DND-41 (cell line): ENCODE measurements at places on chromosomes 7 and 10.
A peak's percentile ranks its signal among the peaks of the same experiment; 100 is the strongest.

DNA sequence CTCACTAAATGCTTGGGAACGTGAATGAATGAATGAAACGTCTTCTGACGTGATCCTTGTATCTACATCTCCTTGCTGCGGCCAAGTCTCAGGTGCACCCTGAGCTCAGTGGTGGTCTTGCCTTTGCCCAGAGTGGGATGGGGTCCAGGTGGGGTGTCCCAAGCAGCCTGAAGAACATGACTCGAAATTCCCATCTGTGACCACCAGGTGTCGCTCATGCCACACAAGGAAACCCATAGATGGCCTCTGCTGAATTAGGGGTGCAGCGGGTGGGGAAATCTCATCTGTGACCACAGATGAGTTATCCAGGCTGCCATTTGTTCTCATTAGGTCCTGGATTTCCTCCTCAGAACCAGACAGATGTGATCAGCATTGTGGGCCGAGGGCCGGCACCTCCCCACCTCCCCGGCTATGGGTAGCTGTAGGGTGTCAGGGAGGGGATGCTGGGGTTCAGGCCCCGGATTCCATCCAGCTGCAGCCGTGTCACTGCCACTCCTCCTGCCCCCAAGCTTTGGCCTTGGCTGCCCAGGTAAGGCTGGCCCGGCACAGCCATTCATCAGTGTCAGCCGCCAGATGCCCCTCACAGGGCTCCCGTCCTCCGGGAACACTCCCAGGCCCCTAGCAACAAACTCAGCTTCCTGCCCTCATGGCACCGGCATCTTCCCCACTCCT, 21.0 kb upstream of the GNA12 start:
- DNase-seq, result peak; percentile 68

DNA sequence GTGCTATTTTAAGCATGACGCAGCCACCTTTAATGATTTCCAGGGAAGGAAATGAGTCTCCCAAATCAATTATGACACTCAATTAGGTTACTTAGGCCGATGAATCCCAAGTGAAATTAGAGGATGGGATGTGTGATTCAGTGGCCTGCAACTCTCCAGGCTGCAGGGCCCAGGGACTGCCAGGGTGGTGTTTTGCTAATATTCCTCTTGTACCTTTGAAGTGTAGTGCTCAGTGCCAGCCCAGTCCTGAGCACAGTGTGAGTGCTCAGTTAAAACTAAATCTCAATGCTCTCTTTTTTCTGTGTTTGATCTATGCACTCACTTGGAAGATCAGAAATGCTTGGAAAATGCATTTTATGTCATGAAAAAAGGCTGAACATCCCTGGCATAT, 51.6 kb downstream of the SEM1 start:
- no peak for DNase-seq

DNA sequence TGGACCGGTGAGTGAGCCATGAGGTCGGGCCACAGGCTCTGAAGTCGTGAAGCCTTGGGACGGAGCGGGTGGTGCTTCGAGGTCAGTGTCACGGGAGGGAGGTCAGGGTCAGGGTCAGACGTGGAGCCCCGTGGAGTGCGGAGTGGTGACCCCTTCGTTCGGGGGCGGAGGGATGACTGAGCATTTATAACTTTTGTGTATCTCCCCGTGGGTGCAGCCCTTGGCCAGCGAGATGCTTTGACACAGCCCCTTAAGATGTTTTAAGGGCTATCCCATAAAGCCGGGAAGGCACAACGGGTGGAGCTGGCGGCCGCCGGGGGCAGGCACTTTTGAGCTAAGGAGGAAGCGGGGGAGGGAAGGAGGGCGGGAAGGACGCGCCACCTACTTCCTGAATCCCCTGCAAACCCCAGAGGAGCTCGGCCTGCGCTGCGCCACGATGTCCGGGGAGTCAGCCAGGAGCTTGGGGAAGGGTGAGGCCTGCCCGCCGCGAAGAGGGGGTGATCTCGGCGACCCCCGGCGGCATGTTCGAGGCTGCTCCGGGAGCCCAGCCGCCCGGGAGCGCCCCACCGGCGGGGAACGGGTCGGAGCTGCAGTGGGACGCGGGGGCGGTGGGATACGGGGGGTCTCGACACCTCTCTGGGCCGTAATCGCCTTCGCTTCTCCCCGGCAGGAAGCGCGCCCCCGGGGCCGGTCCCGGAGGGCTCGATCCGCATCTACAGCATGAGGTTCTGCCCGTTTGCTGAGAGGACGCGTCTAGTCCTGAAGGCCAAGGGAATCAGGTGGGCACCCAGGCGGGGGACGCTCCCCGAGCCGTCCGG, at the start of gene GSTO1:
Gene GSTO1, plus strand, starts transcription at position 400 of the 818 bp plus-strand sequence. Its CDS starts 37 bp downstream, at position 437.
- DNase-seq, result peak; percentile 83

GRCh38 chr7:43490016-43490415, 92.9 kb upstream of the STK17A start:
- DNase-seq, result no peak

DNA sequence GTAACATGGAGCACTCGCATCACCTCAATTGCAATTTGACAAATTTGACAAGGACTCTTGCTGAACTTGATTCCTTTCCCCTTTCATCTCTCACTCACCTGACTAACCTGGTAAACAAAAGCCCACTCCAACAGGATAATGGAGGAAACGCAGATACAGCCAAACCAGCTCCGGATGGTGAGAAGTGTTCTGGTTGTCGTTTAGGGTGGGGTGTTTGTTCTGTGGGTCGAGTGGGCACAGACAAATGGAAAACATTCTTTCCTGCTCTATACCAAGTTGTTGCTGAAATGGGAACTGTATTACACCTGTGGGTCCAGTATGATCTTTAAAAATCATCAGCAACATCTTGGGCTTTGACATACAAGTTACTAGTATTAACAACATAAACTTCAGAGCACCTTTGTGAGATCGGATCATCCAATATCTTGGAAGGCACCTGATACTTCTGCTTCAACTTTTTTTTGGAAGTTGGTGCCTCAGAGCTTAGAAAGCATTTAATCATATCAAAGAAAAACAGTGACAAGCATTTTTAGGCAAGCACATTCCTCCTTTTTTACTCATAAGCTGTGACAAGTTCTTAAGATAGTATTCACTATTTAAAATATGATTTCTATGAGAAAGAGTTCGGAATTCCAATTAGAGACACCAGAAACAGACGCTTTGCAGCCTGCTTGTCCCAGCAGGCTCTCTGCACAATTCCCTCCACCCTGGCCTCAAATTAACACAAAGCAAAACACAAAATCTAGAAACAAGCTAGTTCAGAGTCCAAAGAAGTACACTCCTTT, 58.1 kb downstream of the CCDC186 start:
- DNase-seq, result no peak

GRCh38 chr10:77970869-77971803, 44.6 kb upstream of the DLG5 start:
- DNase-seq, result peak; percentile 16

- no peak for DNase-seq
Measured at GRCh38 chr10:110671788-110672579, 27.8 kb downstream of the RBM20 start.

DNA sequence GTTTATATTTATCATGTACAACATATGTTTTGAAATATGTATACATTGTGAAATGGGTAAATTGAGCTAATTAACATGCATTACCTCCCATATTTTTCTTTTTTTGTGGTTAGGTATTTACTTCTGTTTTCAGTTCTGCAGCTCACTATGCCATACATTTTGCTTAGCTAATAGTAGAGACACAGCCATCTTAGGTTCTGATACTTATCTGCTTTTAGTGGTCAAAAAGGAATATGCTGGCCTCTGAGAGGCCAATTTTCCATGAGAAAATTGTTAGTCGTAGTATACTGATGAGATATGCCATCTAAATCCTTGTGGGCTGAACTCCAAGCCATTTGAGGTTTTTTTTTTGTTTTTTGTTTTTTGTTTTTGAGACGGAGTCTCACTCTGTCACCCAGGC, 31.0 kb downstream of the SGPL1 start:
- DNase-seq, result no peak

GRCh38 chr7:5679813-5680473, 101.5 kb downstream of the RNF216 start:
- DNase-seq, result no peak

GRCh38 chr7:156827587-156828203, 65.3 kb downstream of the LMBR1 start:
- no peak for DNase-seq

DNA sequence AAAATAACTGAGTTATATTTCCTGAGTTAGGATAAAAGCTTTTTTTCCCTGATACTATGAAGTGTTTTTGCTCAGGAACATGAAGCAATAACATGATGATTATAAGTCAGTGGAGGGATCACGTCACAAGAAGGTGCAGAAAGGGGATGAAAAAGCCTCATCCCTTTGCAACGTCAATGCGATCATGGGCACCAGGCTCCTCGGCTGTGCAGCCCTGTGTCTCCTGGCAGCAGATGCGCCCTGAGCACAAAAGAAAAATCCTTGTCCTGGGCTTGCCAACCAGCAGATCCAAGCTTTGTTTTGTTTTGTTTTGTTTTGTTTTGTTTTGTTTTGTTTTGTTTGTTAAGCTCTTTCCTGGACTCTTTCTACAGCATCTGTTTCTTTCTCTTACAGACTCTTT, 103.5 kb upstream of the PRSS1 start:
- DNase-seq, result no peak

GRCh38 chr7:127594490-127594889, 954 bp downstream of the FSCN3 start:
- no peak for DNase-seq

GRCh38 chr10:59176241-59177030, at the start of gene PHYHIPL:
PHYHIPL (plus strand) TSS chr10:59176643; CDS start chr10:59176854, 211 bp downstream.
- DNase-seq, result no peak

DNA sequence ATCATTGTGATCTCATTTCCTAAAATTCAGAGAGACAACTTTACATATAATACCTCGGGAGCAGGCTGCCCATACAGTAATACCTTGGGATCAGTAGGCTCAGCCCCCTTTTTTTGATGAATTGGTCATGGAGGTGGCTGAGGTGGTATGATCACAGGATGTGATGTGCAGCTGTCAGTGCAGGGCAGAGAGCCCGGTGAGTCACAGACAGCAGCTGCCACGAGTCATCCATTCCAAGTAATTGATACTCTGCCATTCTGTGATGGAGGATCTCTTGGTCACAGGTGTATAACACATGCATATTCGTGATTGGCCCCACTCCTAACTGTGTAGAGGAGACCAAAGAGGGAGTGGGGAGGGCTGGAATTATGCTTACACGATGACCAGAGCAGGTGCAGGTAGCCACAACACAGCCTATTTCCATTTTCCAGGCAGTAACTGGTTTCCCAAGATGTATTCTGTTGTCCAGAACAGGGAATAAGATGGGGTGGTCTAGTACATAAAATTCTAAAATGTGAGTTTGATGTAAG, 14.1 kb downstream of the NRCAM start:
- DNase-seq, result no peak

DNA sequence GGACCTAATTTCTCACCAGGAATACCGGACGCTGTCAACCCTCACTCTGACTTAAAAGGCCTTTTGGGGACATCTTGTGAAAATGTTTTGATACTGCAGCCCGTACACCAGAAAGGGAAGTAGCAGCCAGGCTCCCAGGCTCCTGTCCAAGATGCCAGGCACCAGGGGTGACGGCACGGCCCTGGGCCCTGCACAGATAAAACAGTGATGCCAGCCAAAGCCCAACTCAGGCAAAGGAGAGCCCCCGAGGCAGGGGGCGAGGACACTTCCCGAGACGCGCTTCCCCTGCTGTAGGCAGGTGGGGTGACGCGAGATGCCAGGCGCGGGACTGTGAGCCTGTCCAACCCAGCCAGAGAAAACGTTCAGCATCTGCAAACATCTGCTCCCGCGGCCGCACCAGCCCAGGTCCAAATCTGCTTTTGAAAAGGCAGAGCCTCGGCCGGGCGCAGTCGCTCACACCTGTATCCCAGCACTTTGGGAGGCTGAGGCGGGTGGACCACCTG, 15.7 kb downstream of the ZFAND2A start:
- DNase-seq, result no peak

GRCh38 chr7:133358708-133359107, 105.8 kb downstream of the EXOC4 start:
- DNase-seq, result no peak

GRCh38 chr7:106652092-106652491, 8.9 kb downstream of the CCDC71L start:
- no peak for DNase-seq

DNA sequence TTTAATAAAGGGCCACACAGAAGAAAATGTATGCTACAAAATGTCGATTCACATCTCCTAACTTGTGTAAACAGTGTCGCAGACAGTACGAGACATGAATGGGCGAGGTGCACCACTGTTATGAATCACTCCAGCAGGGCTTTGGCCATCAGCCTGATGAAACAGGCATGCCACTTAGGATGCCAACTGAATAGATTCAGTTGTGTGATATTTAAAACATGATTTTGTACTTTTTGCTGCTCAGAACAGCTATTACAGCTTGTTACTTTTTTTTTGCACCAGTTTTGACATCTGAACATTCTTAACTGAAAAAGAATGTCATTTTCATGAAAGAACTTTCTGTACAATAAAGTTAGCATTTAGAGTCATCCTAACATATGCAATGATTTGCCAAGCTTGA, 138.1 kb downstream of the VTI1A start:
- no peak for DNase-seq

DNA sequence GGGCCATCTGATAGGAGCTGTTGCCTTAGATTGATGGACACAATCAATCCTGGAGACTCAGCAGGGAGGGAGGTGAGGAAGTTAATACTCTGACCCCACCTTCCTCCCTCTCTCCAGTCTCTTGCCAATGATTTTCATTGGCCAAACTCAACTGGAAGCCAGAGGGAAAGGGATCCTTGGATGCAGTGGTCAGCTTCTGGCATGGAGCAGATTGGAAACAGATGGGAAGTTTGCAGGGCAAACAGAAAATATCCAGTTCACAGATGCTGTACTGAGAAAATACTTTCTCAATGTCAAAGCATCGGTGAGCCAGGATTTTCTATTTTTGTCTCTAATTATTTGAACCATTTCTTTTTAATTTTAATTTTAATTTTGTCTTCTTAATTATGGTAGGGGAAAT, 170.8 kb downstream of the BBS9 start:
- DNase-seq, result no peak
